ENCODE measurements at places on chromosomes 2 and 18.
A peak's percentile ranks its signal among the peaks of the same experiment; 100 is the strongest.

GRCh38 chr2:204772546-204772945, 227.3 kb downstream of the PARD3B start:
- no peak for DNase-seq

DNA sequence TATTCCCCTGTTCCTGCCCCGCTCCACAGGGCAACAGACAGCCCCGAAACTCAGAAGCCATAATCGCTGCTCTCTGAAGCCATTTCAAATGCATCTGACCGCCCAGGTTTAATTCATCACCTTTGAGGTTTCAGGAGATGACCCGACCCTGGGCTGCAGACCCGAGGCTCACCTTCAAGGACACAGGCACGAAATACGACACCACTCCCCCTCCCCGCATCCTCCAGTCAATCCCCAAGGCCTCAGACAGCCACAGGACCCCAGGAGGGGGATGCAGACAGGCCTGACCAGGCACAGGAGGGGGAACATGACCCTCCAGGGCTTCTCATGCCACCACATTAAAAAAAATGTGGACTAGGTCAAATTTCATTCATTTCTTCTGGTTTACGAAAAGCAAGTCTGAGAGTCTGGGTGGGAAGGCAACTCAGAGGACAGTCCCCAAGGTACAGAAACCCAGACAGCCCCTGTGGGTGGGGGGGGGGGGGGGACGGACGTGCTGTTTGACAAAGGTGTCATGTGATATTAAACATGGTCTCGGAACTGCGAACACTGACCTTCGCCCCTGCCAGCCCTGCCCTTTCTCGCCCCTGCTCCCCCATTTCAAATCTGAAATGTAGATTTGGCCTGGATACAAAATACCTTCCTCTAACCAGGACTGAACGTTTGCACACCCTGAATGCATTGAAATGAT, 142.9 kb downstream of the BCL11A start:
- DNase-seq: no peak

DNA sequence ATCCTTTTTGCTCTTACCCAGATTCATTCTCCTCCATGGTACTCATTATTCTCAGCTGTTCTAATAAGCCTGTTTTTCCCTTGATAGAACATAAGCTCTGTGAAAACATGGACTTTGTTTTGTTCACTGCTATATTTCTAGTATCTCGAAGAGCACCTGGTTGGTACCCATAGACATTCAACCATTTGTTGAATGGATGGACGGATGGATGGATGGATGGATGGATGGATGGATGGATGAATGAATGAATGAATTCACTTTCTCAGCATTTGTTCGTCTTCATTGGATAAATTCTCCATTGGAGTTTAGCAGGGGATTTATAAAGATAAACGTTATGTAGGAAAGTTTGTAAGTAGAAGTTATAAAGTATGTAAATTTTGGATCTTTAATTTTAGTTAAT, 2.9 kb downstream of the FAM171B start:
- DNase-seq: no peak

- DNase-seq: no peak
These were observed 29.2 kb upstream of the STK17B start for GRCh38 chr2:196200557-196200956.

- DNase-seq: no peak
These were observed 296.6 kb downstream of the NAPG start for GRCh38 chr18:10822456-10822855.

DNA sequence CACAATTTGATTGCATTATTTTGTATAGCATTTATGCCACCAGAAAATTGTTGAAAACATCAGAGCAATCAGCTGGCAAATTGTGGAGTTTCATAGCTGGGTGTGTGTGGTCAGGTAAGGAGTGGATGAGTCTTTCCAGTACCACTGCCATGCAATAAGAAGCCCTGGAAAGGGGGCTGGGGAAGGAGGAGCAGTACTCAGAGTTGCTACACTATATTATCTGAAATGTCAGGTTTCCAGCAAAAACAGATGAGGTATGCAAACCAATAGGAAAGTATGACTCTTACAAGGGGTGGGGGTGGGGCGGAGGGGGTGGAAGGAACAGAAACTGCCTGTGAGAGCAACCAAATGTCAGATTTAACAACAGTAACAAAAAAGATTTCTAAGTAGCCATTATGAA, 112.2 kb downstream of the SOS1 start:
- no peak for DNase-seq

- peak; percentile 51 for DNase-seq
These were observed 228.8 kb downstream of the VAPA start for GRCh38 chr18:10142496-10143160.

DNA sequence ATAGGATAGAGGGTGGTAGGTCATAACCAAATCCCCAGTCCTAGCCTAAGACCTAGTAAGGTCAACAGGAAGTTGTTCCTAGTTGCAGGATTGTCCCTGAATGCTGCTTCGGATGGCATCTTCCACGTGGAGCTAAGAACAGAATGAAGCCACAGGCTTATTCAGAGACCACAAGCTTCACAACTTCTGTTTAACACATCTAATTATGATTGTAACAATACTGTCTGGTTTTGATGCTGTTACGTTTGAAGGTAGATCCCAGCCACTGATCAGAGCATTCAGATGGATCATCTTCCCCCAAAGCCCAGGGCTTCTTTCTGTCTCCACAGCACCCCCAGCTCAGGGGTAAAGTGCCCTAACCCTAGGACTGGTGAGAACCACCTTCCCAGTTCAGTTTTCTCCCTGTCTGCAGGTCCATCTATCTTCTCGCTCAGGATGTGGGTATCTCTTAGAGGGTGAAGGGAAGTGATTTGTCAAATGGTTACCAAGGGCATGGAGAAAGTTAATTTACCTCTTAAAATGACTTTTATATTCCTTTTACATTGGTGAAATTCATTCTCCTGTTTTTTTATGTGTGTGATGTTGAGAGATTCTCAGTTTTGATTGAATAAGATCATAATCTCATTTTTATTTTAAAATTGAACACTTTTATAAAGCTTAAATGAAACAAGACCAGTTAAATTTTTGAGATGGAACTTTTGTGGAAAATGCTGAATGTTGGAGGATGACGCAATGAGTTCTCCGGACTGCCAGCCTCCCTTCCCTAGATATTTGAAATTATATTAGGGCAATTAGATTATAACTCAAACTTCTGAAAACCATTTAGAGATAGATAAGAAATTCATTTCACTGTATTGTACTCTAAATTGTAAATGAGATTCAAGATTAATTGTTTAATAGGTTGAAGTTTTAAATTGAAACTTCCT, 66.5 kb downstream of the RHBDD1 start:
- DNase-seq: no peak

DNA sequence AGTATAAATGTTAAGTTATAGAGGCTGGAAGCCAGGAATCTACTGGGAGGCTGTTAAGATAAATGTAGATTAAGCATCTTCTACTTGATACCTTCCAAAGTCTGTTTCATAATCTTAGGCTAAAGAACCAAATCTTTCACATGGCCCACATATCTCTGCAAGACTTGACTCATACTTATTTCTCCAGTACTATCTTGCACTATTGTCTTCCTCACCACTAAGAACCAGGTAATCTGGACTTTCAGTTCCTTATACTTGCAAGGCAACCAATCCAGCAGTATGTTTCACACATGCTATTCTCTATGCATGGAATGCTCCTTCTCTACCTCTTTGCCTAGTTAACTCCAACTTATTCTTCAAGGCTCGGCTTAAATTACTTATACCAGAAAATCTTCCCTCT, 62.2 kb downstream of the RBMS1 start:
- peak; percentile 72 for DNase-seq

- DNase-seq: peak; percentile 83
These were observed 85.2 kb upstream of the NDUFV2 start for GRCh38 chr18:9017167-9017904.

DNA sequence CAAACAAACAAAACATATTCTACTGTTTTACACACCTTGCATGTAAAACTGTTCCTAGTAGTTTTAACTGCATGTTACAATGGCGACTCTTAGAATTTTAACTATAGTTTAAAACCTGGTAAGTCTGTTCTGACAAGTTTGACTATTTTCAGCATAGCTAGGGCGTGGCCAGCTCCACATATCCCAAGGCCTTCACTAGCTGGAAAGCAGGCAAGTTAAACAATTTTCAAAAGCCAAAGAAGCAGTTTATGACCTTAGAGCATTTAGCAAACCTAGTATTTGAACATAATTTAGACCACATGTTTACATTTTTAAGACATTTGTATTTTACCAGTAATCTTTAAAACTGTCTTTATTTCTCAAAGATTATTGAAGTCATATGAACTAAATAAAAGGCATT, 402.8 kb upstream of the SYT4 start:
- no peak for DNase-seq

DNA sequence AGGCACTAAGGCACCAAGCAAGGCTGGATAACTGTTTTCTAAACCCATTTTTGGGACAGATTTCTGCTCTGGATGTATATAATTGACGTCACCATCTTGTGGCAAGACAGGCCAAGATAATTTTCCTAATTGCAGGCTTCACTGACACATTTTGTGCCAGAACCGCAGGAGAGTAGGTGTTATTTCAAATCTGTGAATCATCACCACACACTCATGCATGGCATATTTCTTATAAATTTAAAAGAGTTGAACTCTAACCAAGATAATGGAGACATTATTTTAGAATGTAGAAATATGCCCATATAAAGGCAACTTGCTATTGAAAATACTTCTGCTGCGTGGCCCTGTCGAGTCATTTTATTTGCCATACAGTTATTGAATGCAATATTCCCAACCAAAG, 68.3 kb upstream of the ACYP2 start:
- no peak for DNase-seq

- no peak for DNase-seq
These were observed 17.8 kb upstream of the MPPE1 start for GRCh38 chr18:11925800-11926481.

DNA sequence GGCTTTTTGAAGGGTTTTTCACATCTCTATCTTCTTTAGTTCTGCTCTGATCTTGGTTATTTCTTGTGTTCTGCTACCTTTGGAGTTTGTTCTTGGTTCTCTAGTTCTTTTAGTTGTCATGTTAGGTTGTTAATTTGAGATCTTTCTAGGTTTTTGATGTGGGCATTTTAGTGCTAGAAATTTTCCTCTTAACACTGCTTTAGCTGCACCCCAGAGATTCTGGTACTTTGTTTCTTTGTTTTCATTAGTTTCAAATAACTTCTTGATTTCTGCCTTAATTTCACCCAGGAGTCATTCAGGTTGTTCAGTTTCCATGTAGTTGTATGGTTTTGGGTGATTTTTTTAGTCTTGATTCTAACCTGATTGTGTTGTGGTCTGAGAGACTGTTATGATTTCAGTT, 34.7 kb downstream of the AGPS start:
- no peak for DNase-seq

DNA sequence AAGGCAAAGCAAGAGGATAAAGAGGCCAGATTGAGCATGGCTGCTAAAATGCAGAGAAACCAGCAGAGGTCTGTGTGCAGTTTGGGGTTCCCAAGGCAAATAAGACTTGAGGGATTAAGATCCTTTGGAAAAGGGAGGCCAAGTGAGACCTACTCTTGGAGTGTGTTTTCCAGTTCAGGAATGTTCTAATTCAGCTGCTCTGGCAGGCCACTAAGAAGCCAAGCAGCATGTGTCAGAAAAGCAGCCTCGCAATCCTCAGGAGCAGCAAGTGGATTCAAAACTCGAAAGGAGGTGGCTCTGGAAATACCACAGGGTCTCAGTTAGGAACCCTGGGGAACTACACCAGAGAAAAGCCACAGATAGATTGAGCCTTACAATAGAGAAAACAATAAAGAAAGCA, 569.2 kb downstream of the METTL4 start:
- DNase-seq: peak; percentile 44

- no peak for DNase-seq
These were observed 17.1 kb upstream of the NFE2L2 start for GRCh38 chr2:177281400-177282180.

GRCh38 chr18:13452388-13452811, 233.8 kb downstream of the LDLRAD4 start:
- peak; percentile 94 for DNase-seq

DNA sequence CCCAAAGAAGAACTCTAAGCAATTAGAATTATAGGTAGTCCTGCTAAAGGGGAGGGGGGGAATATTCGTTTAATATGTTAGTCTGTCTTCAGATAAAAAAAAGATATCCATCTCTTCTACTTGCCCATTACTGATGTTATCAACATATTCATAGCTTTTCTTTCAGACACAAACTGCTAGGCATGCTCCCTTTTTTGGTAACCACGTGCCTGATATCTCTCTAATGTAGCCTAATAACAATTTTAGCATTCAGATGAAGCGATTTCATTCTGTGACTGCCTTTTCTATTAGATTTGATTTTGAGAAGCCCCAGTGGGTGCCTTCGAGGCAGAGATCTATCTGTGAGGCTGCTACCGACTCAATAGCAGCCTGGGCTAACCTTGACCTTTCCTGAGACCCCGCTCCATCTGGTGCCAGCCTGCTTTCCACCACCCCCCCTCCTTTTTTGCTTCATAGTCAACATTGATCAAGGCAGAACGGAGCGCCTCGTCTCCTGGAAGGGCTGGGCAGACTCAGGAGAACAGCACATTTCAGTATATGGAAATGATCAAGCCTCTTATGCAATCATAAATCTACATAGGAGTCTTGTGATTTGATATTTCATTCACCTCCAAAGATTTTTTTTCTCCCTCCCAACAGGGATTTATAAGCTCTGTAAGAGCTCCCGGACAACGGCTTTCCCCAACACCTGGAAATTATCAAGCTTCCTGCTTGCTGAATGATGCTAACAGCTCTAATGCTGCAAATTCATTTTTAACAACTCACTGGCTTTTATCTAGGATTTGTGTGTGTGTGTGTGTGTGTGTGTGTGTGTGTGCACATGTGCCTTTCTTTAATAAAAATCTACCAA, 14.7 kb upstream of the BCL11A start:
- peak; percentile 50 for DNase-seq

GRCh38 chr2:85145116-85145820, 12.1 kb downstream of the TCF7L1 start:
- DNase-seq: no peak

DNA sequence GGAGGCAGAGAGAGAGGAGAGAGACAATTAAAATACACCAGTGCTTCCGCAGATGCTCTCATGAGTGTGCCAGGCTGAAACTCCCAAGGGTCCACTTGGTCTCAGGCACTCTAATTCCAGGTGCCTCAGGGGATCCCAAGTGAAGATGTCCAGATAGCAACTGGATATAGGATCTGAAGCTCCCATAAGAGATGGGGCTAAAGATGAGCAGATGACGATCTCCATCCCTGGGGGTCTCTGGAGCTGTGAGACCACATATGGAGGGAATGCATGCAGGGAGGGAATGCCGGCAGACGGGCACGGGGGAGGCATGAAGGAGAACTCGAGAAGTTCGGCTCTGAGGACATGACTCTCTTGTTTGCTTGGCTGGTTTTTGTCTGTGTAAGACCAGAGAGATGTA, 223.7 kb upstream of the RAB6C start:
- DNase-seq: no peak
